Panc1 (cell line): ENCODE measurements at places on chromosomes 11 and 22.

DNA sequence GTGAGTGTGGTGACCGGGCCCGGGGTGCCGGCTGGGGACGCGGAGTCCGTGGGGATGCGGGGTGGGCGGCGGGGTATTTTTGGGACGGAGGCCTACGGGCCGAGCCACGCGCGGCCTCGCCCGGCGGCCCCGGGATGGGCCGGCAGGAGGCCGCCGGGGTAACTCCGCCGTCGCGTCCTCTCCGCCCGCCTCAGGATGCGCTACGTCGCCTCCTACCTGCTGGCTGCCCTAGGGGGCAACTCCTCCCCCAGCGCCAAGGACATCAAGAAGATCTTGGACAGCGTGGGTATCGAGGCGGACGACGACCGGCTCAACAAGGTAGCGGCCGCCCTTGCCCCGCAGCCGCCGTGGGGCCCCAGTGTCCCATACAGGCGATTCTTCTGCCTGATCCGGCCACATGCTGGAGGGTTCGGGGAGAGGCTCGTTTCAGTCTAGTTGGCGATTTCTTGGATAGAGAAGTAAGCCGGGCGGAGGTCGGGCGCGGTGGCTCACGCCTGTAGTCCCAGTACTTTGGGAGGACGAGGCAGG is 337 bp downstream of the RPLP2 start:
- no peak for DNase-seq

GRCh38 chr11:15901054-15901453 is 455.3 kb downstream of the SOX6 start:
- DNase-seq: no peak

- no peak for DNase-seq
Observed at GRCh38 chr11:26527685-26528084, 44.4 kb downstream of the MUC15 start.

GRCh38 chr11:17927041-17927440 is 85.8 kb downstream of the SERGEF start:
- DNase-seq: no peak

- no peak for DNase-seq
Observed at GRCh38 chr11:89736566-89736965, 26.5 kb downstream of the TRIM77 start.

DNA sequence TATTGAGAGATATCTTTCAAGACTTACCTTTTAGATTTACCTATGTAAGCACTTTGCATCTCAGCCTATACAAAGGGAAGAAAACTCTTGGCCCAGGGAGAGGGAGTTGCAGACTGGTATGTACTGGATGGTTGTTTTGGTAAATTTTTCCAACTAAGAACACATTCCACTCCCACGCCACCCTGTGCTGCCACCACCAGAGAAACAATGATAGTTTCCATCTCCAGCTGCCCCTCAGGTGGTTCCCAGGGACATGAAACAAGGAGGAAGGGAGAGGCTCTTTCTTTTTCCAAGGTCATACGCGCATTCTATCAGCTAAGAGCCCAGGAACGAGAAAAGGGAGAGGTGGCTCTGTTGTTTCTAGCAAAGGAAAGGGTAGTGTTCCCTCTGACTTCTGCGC is 34.4 kb downstream of the CCDC34 start:
- DNase-seq: no peak

- DNase-seq: no peak
Observed at GRCh38 chr11:74636630-74637184, 44.3 kb downstream of the POLD3 start.

DNA sequence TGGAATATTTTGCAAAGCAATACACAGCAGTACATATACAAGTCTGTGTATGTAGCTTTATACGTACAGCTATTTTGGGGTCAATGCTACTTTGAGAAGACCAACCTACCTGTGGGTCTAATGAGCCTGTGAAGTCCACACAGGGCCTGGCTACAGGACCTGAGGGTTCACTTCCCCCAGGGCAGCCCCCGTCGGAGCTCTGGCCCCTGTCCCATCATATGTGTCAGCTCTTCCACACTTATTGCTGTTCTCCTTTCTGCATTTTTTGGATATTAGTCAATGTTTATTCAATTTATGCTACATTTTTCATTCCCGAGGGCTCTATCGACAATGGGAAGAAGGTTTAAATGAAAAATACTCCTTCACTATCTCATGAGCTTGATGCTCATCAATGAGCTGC is 1473.6 kb downstream of the BRD1 start:
- DNase-seq: no peak

DNA sequence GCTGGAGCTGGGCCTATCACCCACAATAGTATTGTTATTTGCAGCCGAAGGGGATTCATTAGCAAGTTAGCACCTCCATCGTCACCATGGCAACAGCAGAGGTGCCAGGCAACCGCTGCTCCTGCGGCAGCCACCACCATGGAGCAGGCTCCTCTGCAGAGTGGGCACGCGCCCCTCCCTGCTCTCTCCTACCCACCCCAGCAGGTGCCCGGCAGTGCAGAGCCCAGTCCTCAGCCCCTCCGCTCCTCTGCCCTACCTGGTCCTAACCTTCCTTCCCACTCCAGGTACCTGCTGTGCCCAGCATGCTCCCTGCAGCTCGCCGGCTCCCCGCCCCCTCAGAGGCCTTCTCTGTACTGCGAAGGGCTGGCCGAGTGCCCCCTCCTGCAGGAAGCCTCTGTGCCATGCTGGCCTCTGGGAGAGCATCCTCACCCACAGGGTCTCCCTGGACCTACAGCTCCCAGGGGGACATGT is 3.6 kb downstream of the DUSP8 start:
- DNase-seq: no peak

DNA sequence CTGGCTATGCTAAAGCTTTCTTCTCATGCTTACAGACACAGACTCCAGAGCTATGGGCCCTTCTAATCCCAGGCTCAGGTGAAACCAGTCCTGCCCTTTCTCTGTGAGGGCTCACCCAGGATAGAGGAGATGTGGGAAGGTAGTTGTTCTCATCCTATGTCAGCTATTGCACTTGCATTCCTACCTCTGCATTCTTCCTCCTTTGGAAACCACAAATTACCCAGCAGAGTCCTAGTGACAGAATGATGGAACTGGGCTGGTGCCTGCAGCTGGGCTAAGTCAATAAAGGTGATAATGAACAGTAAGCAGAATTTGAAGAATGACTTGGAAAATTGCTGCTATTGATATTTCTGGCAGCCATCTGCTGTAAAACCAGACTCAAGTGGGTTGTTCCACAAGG is 560.0 kb downstream of the TMEM135 start:
- DNase-seq: no peak

GRCh38 chr22:25193548-25193947 is 6.1 kb upstream of the CRYBB3 start:
- DNase-seq: no peak

GRCh38 chr11:60852117-60852981 is 3.4 kb downstream of the PTGDR2 start:
- no peak for DNase-seq

DNA sequence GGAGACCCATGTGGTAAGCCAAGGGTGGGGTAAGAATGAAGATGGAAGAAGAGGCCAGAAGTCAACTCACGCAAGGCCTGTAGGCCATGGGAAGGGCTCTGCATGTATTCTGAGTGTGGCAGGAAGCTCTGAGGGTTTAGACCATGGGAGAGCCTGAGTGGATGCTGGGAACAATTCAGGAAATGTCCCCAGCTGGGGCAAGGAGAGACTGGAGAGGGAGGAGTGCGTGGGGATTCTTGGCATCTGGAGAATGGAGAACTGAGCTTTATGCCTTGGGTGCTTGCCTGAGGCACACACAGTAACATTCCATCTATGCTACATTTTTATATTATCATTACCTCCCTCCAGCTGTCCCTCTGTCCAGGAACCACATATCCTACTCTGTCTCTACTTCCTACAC is 50.4 kb upstream of the CD82 start:
- DNase-seq: no peak

DNA sequence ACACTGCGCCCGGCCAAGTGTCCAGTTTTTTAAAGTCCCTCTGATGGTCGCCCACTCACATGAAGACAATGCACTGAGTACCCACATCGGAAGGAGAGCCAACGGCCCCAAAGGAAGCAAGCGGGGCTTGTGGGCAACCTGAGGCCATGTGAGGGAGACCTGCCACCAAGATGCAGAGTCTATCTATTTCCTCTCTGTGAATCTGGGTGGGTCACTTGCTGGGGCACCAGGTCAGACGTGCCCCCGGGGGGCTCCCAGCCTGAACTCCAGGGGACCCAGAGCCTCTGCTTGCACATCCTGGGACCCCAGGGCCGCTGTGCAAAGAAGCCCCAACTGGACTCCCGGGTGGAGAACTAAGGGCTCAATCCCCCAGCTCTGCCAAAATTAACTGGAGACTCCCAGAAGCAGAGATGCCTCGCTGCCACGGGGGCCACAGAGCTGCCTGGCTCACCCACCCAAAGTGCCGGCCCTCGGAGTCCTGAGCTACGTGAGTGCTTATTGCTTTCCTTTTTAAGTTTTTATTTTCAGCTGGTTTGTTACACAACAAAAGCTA is 106.4 kb downstream of the BRD1 start:
- DNase-seq: no peak

DNA sequence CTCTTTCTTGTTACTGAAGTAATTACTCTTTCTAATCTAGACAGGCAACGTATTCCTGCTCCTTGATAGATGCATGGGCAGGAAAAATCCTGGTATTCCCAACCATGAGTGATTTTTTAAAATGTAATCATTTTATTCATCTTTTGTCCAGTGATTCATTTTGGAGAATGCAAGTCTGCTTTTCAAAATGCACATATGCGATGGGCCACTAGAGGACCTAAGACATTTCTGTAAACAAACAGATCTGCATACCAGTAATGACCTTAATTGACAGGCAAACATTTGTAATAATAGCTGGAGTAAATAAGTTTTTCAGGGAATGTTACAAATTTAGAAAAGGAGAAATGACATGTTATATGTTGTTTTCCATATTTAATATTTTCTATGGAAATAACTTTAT is 1167.6 kb downstream of the JRKL start:
- no peak for DNase-seq

DNA sequence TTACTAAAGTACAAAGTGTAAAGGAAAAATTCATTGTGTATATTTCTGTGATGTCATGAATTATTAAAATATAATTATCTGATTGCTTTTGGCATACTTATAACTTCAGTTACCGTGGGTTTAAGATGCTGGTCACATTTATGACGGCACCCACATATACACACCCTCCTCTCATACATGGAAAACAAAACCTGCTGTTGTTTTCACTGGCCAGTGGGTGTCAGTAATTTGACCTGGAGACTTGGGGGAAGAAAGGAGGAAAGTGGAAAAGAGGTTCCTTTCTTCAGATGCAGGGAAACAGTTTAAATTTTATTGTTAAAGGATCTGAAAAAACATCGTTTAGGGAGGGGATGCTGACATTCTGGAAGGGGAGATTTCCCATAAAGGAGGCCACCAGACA is 742 bp upstream of the BBOX1 start:
- no peak for DNase-seq

GRCh38 chr11:15523543-15523942 is 408.8 kb downstream of the INSC start:
- DNase-seq: no peak

- no peak for DNase-seq
Observed at GRCh38 chr11:105368711-105369110, 229.1 kb upstream of the CARD18 start.
